ENCODE measurements at places on chromosomes 3 and 15.
A peak's percentile ranks its signal among the peaks of the same experiment; 100 is the strongest.

GRCh38 chr3:62589078-62589477 is 215.7 kb upstream of the FEZF2 start:
- no peak for DNase-seq

GRCh38 chr15:81666839-81667238 is 292.8 kb upstream of the TMC3 start:
- DNase-seq, result no peak

- DNase-seq, result no peak
Measured at GRCh38 chr3:64061628-64062027, 38.3 kb upstream of the PSMD6 start.

GRCh38 chr3:186099178-186099577 is 9.7 kb downstream of the ETV5 start:
- DNase-seq, result no peak

DNA sequence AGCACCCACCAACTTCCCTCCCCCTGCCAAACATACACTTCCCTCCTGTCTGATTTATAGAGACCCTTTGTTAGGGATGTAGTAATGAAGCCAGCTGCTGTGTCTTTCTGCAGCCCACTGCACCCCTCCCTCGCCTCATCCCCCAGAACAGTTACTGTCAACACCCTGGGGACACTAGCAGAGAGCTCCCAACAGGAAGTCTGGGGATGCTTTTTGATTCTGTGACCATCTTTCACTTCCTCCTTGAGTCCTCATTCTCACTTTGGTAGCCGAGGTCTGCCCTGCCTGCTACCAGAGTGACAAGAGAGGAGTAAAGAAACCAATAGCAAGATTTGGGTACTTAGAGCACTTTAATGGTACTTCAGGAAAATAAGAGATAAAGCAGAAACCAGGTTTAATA is 201.6 kb downstream of the SATB1 start:
- no peak for DNase-seq

GRCh38 chr3:39149059-39149455 is 4.3 kb downstream of the CSRNP1 start:
- no peak for DNase-seq

DNA sequence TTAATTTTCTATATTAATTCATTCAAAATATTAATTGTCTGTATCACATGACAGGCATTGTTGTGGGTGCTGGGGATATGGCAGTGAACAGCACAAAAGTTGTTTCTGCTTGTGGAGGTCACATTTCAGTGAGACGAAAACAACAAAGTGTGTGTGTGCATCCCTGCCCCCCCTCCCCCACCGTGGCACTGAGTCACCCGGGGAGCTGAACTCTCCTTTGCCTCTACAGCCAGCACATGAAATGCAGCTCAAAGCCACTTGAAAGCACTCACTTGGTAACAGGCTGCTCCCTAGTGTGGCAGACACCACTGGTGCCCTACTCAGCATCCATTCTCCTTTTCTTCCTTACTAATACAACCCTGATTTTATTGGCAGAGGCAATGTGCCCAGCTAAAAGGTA is 16.9 kb upstream of the SCAMP5 start:
- DNase-seq, result peak; percentile 48

DNA sequence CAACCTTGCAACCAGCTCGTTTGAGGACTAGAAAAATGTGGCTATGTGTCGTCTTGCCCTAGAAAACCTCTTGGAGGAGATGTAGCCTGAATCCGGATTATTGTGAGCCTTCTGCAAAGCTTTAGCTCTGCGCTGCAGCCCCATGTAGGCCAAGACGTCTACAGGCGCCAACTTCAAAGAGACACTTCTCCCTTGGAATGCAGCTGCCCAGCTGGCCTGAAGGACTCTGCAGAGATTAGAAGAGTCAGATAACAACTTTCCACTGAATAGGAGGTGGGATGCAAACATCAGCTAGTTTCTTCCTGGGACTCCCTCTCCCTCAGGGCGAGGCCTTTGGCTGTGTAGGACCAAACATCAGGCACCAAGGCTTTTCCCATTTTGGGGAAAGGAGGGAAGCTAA is 356.5 kb upstream of the IL12A start:
- DNase-seq, result no peak

GRCh38 chr15:61768131-61768530 is 292.1 kb downstream of the VPS13C start:
- no peak for DNase-seq

DNA sequence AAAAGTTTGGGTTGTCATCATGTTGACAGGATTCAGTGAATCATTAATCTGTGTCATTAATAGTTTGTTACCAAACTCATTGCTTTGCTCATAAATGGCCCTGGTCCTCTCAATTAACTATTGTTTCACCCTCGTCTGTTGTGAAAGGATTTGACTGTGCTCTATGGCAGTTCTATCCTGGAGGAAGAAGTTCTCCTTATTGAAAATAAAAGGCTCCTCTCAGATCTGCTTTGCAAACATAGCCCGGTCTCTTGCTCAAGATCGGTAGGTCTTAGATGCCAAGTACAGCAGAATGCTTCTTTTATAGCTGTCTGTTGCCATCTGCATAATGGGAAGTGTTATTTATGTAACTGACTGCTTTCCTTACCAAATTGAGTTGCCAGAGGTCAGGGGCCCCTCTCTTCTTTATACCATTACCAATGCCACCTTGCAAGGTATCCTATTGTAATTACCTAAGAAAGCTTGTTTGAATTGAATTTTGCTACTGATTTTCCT is 146.5 kb downstream of the EBLN2 start:
- no peak for DNase-seq

DNA sequence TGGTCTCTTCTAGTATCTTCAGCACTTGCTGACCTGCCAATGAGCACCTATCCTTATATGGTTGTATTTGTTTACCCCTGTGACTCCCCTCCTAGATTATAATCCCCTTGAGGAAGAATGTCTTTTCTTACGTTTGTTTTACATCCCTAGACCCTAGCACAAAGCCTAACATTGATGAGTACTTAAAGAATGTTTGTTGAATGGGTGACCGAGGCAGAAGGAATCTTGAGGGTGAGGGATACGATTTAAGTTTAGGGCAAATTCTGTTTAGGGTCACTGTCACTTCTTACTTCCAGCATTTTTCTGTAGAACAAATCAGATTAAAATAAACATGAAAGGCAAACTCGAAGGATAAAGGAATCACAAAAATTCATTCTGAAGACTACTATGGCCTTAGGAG is 80.9 kb upstream of the FAM98B start:
- DNase-seq, result no peak

DNA sequence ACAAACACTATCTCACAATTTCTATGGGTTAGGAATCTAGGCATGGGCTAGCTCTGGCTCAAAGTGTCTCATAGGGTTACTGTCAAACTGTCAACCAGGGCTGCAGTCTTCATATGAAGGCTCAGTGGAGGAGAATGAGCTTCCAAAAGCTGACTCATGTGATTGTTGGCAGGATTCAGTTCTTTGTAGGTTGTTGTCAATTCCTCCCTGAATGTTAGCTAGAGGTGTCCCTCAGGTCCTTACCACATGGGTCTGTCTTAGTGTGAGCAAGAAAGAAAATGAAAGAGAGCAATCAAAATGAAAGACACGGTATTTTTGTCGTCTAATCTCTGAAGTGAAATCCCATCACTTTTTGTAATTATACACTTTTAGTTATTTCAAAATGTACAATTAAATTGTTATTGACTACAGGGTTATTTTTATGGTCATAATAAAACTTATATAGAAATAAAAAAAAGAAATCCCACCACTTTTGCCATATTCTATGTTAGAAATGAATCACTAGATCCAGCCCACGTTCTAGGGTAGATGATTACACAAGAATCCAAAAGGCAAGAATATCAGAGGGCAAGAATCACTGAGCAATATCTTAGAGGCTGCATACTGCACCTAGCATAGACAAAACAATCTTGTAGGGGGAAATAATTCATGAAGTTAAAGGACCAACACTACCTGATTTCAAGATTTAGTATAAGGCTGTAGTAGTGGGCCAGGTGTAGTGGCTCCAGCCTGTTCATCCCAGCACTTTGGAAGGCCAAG is 8.4 kb downstream of the ACSBG1 start:
- no peak for DNase-seq
